T-helper 17 cell (primary cell): ENCODE measurements at places on chromosomes 5 and 9.

DNA sequence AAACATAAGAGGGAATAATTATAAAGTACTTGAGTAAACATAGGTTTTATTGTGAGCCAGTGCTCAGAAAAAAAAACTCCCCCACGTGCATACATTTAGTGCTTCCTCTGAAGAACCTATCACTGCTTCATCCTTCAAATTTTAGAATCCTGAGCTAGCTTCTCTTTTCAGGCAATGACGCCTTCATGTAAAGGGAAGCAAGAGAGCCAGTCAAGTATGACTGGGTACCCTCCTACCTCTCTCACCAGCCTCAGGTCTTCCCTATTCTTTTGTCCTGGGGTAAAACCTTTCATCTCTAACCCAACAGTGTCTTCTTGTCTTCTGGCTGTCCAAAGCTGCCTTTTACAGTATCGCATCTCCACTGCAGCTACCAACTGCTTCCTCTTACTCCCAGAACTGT is 32.0 kb downstream of the PLPP1 start:
- peaks cover 2% of the 10 kb centered on the region for H3K36me3 ChIP-seq
- no peak overlapping the region for H3K27ac ChIP-seq
- H3K27me3 ChIP-seq, result no peaks in the 10 kb centered on the region
- DNase-seq, result no peak
- H3K4me1 ChIP-seq, result peaks cover 22% of the 10 kb centered on the region

GRCh38 chr5:39473156-39473775 is 48.5 kb upstream of the DAB2 start:
- no peaks in the 10 kb centered on the region for H3K36me3 ChIP-seq
- H3K27ac ChIP-seq, result no peak overlapping the region

GRCh38 chr5:169670769-169671525 is 33.9 kb downstream of the DOCK2 start:
- H3K4me3 ChIP-seq, result no peak overlapping the region
- DNase-seq, result no peak
- H3K36me3 ChIP-seq, result peaks cover 2% of the 10 kb centered on the region
- H3K27me3 ChIP-seq, result no peaks in the 10 kb centered on the region
- H3K27ac ChIP-seq, result peak overlapping the region; percentile 61

- H3K36me3 ChIP-seq, result no peaks in the 10 kb centered on the region
- no peak overlapping the region for H3K27ac ChIP-seq
- H3K4me1 ChIP-seq, result no peaks in the 10 kb centered on the region
- H3K4me3 ChIP-seq, result no peak overlapping the region
- DNase-seq, result no peak
These were observed 1571.2 kb upstream of the C9orf72 start for GRCh38 chr9:29144476-29144875.

DNA sequence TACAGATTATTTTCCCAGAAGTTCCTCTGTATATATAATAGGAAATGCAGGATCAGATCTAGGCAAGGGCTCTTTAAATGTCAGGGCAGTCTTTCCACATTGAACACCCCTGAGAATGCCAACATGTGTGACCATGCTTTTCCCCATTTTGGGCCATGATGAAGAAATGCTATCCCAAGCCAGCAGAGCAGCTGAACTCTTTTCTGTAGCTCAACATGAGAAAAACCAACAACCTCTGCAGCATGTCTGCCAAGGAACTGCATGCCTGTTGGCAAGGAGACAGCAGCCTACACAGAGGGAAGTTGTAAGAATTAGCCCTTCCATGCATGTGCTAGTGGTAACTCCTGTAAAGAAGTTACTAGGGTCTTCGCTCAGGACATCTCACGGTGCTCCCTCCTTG is 9.5 kb upstream of the IFNK start:
- H3K27ac ChIP-seq, result no peak overlapping the region
- H3K4me1 ChIP-seq, result no peaks in the 10 kb centered on the region
- peaks cover 2% of the 10 kb centered on the region for H3K36me3 ChIP-seq
- peaks cover 9% of the 10 kb centered on the region for H3K27me3 ChIP-seq
